Stimulated activated CD8-positive, alpha-beta memory T cell treated with anti-CD3 and anti-CD28 coated beads, Interleukin-7, amount 100 ng/mL, for 24 hours (primary cell): ENCODE measurements at places on chromosomes 7 and 10.

DNA sequence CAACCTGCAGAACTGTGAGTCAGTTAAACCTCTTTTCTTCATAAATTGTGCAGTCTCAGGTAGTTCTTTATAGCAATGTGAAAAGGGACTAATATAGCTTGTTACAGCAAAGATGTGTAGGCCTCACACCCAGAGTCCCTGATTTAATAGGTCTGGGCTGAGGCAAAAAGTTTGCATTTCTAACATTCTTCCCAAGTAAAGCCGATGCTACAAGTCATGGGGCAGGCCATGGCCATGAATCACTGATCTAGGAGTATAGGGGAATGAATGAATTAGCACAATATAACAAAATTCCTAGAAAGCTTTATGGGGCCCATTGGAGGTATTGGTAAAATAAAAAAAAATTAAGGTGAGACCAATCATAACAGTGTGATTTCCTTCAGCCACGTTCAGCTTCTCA, 11.5 kb upstream of the AASS start:
- DNase-seq: no peak

DNA sequence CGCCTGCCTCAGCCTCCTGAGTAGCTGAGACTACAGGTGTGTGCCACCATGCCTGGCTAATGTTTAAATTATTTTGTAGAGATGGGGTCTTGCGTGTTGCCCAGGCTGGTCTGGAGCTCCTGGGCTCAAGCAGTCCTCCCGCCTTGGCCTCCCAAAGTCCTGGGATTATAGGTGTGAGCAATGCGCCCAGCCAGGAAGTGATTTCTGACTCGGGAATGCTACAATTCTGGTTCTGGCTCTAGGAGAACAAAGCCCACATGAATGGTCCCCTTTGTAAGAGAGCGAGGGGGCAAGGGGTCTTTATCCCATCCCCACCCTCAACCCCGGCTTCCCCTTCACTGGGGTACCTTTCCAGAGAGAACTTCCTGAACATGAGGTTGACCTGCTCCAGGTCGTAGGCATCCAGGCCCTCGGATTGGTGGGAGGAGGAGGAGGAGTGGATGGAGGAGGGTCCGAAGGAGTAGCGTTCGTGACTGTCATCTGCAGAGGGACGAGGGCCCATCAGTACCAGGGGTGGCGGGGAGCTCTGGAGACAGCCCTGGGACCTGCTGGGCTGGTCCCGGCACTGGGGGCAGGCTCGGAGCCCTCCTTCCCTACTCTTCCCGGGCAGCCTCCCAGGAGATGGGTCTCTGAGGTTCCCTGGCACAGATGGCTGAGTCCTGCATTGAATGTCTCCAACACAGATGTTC, 79.9 kb upstream of the GNA12 start:
- no peak for DNase-seq

DNA sequence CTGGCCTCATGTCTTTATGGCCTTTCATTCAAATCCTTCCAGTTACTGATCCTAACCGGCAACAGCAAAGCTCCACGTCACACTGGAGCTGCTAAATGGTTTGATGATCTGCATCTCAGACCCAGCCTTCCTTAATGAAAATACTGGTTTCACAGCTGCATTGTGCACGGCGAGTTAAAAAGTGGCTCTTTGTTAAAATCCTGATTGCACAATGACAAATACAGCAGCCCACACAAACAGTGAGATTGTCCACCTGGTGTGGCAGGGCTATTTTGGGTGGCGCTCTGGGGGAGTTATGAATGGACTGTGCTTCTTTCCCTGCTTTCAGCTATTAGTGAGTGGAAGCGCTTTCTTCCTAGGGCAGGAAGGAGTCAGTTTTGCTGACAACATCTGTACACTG, 63.4 kb upstream of the C1QL3 start:
- DNase-seq: no peak

GRCh38 chr10:71911296-71911953, 52.8 kb upstream of the CHST3 start:
- DNase-seq: no peak

GRCh38 chr10:34759161-34759836, 55.8 kb downstream of the PARD3 start:
- no peak for DNase-seq

DNA sequence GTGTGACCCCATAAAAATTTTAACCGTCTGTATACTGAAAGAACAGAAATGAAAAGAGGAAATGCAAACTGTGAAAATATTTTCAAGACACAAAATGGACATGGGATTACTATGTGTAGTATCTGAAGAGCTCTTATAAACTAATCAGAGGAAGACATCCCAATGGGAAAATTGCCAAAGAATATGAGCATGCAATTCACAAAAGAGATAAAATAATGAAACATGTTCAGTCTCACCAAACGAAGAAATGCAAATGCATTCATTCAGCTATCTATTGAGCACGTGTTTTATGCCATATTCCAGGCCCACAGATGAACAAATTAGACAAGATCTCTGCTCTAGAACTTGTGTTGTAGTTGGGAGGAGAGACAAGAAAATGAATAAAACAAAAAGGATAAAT, 63.2 kb downstream of the NHLRC2 start:
- no peak for DNase-seq

DNA sequence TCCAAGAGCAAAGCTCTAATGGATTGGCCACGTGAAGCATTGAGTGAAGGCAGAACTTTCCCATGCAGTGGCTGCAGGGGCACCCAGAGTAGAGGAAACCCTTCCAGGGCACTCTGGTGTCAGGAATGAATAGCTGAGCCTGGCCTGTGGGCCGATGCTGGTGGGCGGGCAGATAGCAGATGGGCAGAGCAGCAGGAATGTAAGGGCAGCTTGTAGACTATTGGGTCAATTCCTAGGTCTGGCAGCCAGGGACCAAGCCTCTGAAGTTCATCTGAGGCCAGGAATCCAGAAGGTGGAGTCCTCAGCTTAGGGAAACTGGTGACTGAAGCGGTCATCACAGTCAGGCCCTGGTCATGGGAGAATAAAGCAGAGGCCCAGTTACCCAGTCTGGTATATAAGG, 115.4 kb downstream of the TMEM178B start:
- DNase-seq: no peak

- no peak for DNase-seq
Observed at GRCh38 chr10:76497666-76498065, 1066.2 kb downstream of the LRMDA start.

- no peak for DNase-seq
Observed at GRCh38 chr10:96436035-96436434, 77.2 kb upstream of the OPALIN start.

GRCh38 chr10:110613996-110614495, 30.1 kb upstream of the RBM20 start:
- DNase-seq: no peak

GRCh38 chr10:107585630-107586029, 421.1 kb upstream of the SORCS1 start:
- DNase-seq: no peak

DNA sequence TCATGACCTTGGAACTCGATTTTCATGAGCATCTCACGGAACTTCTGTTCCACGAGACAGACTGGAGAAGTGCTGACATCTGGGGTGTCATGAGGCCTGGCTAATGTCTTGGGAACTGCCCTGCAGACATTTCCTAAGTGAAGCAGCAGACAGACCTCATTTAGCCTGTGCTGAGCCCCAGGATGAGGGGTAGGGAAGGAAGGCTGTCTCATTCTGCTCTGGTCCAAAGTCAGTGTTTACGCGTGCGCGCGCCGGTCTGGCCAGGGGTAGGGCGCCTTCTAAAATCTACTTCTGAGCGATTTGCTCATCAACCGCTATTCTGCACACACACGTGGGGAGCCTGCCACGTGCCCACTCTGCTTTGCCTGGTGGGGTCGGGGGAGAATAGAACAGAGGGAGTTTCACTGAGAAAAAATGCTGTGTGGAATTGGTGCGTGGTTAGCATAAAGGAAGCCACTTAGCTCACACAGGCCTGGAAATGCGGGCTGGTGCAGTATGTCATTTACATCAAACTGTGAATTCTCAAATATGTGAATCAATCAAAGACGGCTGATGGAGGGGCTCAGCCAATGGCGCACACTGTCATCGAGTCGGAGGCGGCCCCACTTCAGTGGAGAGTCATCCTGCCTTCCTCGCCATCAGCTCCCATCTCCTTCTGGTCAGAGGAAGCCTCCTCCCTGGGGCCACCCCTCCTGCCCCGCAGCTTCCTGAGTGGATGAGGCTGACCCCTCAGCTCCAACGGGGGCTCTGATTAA, 335.1 kb downstream of the ADARB2 start:
- DNase-seq: no peak

GRCh38 chr7:30850426-30850825, 61.2 kb upstream of the AQP1 start:
- no peak for DNase-seq

DNA sequence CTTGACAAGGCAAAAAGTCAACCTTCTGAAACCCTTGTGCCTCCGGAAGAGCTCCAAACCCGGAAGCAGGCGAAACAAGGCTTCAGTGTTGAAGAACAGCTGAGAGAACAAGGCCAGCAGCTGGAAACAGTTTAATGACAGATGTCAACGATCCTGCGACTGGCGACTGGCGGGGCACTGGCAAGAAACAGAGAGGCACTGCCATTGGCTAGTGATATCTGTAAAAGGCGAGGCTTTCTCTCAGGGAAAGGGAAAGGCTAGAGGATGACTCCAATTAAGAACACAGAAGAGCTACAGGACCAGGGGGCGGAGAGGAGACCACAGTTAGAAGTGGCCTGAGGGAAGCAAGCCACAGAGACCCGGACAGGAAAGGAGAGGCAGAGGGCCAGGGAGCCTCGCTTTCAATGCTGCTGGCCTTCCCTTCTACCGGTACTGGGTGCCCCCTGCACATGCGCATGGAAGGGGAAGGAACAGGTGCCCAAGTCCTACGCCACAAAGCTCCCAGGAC, 19.4 kb downstream of the ITGB1 start:
- DNase-seq: no peak

GRCh38 chr10:33136271-33136670, 178.2 kb upstream of the ITGB1 start:
- no peak for DNase-seq

DNA sequence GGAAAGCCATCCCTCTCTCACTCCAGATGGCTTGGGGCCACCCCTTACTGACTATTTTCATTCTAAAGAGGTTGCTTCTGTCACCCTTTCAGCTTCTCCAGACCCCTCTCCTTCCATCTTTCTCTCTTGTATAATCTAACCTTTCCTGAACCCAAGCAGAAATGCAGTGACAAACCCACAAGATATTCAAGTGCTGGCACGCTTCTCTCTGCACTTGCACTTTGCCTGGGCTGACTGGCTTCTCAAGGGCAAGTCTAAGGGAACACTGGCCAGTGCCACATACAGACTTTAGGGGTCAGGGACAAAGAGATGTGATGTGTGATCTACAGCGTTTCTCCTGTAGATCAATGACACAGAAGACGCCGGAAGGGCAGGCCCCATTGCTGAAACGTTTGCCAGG, 150.4 kb upstream of the LANCL2 start:
- no peak for DNase-seq

DNA sequence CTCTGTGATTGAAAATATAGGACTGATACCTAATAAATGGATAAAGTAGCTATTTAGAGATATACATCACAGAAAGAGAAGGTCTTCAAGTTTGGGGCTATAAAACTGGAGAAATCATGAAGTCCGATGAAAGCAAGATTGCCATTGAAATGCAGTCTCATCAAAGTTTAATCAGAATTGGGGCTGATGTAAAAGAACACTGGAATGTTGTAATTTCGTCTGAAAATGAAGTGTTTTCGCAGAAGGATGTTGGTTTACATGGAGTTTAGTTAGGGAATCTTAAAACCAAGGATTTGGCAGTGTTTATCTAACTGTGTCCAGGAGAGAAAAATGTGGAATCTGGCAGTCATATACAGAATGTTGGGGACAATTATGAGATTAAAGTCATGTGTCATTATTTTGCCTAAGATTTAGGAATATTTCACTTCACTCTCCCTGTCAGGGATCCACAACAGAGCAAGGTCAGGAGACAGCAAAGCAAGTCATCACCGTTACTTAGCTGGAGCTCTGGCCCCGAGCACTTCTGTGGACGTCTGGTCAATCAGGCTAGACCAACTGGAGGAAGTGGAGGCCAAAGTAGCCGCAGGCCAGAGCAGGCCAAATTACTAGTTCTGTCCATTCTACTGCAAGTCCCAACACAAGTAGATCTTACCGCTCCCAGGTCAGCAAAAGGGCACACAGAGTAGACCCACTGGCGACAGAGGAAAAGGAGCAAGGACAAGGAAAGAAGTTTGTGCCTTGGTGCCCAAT, 37.0 kb downstream of the EPDR1 start:
- DNase-seq: no peak

GRCh38 chr10:4546500-4546899, 279.5 kb upstream of the AKR1E2 start:
- no peak for DNase-seq

DNA sequence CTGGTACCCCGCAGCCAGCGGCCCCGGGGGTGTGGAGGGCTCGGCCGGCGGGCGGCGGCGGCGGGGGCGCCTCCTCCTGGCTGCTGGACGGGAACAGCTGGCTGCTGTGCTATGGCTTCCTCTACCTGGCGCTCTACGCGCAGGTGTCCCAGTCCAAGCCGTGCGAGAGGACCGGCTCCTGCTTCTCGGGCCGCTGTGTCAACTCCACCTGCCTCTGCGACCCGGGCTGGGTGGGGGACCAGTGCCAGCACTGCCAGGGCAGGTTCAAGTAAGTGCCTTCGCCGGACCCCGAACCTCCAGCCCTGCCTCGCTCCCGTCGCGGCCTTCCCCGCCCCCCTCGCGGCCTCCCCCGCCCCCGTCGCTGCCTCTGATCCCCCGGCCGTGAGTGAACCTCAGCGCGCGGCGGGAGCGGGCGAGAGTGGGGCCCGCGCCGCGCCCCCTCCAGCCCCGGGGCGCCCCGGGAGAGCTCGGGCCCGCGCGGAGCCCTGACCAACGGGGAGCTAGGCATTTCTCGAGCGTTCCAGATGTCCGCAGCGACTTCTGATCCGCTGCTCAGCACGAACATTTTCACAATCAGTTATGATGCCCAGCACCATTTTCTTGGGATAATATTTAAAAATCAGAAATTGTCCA, 727 bp downstream of the ATRNL1 start:
- no peak for DNase-seq

DNA sequence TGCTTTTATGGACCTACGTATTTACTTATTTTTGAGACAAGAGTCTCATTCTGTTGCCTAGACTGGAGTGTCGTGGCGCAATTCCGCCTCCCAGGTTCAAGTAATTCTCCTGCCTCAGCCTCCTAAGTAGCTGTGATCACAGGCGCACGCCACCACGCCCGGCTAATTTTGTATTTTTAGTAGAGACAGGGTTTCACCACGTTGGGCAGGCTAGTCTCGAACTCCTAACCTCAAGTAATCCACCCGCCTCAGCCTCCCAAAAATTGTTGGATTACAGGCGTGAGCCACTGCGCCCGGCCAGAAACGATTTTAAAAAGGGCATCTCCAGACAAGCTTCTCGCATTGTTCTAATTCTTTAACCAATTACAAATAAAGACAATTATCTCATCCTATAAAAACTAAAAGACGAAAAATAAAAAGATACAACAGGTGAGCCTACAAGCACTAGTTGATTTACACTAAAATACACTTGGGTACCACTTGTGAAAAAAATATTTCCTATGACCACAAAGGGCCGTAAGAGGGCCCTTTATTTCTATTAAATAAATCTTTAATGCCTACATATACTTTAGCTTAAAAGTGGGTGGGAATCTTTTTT, 2.4 kb downstream of the TRA2A start:
- DNase-seq: no peak

- no peak for DNase-seq
Observed at GRCh38 chr10:97065686-97066660, 119.8 kb downstream of the SLIT1 start.
